ENCODE measurements at places on chromosomes 16 and 17. TPM values are rescaled to one million over a fixed set of nuclear protein-coding genes. Genes with fewer than 3 reads are reported as not detected.

Gene UNC45B
- polyA plus RNA-seq: 158 TPM

Gene KCNJ18
- polyA plus RNA-seq: not detected

Gene NSRP1
- polyA plus RNA-seq: 32.5 TPM

Gene USP31
- 7.0 TPM for polyA plus RNA-seq

DNA sequence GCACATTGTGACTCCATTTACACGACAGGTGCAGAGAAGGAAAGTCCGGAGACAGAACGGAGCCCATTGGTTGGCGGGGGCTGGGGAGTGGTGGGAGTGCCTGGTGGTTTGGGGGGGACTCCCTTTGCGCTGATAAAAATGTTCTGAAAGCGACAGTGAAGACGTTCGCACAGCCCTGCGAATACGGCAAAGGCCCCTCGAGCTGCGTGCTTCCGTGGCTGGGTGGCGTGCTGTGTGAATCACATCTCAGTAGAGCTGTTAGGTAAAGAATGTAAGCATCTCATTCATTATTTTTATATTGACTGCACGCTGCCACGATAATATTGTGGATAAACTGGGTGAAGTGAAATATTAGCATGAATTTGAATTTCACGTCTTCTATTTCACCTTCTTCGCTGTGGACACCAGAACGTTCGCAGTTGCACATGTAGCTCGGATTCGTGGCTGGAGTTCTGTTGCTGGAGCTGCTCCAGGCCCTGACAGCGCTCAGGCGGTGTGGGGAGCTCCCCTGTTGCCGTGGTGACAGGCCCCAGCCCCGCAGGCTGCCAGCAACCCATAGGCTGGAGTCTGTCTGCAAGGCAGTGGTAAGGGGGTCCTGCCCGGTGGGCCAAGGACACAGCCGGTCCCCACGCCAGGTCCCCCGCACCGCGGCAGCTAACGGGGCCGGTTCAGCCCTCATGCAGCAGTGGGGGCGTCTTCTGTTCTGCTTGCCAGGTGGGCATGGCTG, 44.6 kb downstream of the SOX8 start:
- DNase-seq: peak; percentile 67

DNA sequence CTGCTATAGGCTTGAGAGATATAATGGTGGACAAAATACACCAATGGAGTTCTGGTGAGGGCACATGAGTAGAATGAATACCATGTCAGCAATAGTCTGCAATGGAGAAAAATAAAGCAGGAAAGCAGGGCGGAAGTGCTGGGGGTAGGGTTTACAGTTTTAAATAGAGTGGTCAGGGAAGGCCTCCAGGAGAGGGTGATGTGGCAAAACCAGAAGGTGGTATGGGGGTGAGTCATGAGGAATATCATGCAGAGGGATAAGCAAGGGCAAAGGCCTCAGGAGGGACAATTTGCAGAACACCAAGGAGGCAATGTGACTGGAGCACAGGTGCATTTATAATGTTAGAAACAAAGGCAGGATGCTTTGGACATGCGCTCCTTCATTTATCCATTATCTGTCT, 102.0 kb downstream of the ITFG1 start:
- DNase-seq: no peak

GRCh38 chr17:68863091-68863652, 92.0 kb downstream of the ABCA8 start:
- DNase-seq: no peak

DNA sequence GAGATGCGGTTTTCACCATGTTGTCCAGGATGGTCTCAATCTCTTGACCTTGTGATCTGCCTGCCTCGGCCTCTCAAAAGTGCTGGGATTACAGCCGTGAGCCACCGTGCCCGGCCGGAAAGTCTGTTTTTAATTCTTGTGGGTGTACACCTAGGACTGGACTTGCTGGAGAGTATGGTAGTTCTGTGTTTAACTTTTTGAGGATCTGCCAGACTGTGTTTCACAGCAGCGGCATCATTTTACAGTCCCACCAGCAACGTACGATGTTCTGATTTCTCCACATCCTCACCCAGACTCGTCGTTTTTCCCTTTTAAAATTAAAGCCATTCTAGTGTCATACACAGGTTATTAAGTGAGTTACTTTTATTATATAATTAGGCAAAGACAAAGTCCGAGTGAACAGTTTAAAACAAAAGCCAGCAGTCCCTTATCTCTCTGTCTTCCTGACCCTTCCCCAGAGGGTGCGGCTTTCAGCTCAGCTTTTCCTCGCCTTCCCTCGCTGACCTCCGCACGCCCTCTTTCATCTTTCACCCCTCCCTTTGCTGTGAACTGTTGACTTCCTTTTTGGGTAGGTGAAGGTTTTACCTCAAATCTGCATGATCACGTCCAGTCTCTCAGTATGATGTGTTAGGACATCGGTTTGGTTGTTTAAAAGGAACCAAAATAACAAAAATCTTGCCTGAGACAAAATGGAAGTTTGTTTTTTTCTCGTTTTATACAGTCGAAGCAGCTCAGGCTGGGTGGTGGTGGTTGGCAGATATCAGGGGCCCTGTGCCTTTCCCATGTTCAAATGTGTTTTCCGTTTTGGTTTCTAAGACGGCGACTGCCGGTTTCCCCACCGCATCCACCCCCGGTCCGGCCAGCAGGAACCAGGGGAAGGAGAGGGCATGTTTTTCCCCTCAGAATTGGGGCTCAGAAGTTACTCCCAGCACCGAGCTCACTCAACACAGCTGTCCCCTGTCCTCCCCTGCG, 18.0 kb downstream of the FAM234A start:
- no peak for DNase-seq

DNA sequence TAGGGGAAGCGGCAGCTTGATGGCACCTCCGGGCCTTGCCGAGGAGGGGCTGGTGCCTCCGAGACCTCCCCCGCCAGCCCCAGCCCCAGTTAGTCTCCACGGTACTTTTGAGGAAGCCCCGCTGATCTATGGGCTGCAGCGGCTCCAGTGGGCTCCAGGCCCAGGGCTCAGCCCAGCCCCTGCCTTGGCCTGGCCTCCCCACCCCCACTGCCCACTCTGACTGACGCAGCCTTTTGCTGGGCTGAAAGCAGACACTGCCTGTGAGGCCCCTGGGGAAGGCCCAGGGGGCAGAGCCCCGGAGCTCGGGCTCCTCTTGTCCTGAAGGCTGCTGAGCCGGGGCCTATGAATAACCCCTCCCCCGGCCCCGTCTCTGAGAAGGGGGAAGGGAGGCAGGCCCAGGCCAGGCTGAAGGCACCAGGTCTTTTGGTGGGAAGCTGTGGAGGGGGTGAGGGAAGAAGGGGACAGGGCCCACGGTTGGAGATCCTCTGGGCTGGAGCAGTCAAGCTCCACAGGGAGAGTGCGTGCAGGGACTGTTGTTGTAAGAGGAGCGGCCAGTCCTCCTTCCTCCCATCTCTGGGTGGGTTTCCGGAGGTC, 7.5 kb upstream of the SMTNL2 start:
- no peak for DNase-seq

DNA sequence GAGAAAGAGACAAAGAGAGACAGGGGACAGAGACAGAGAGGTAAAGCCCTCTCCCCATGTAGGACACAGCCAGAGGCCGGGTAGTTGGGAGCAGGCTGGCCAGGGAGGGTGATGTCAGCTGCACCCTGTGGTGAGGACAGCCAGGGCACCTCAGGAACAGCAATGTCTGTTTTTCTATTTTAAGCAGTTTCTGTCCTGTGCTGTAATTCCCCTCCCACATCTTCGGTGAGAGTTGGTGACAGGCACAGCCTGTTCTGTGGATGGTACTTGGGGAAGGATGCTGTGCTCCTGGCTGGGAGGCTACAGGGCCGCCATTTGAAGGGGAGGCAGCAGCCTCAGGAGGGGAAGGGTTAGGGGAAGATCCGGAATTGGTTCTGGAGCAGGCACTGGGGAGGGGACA, 163.5 kb downstream of the SDK2 start:
- DNase-seq: no peak

DNA sequence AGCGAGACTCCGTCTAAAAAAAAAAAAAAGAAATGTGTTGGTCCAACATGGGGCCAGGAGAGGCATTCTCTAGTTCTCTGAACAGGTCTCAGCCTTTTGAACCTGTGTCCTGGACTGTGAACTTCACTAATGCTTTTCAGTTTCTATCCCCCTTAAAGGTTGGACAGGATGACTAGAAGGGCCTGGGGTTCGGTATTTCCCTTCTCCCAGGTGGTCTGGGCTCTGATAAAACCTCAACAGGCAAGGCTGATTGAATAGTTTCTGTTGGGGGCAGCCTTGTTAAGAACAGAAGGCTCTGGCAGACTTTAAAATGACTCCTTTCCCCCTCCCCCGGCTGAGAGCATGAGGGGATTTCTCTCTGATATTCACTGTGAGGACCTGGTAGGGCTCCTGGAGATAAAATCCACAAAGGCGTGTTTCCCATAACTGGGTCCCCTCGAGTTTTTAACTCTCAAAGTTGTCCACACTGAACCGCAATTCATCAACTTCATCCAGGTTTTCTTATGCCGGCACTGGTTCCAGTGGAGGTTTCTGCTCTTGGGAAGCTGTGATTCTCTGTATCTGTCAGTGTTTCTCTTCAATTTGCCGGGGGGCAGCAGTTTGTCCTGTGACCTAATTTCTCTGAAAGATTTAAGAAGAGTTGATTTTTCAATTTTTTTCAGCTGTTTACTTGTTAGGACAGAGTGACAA, 91.3 kb downstream of the METRNL start:
- no peak for DNase-seq

GRCh38 chr17:80769936-80770625, 221.6 kb upstream of the CHMP6 start:
- DNase-seq: no peak

DNA sequence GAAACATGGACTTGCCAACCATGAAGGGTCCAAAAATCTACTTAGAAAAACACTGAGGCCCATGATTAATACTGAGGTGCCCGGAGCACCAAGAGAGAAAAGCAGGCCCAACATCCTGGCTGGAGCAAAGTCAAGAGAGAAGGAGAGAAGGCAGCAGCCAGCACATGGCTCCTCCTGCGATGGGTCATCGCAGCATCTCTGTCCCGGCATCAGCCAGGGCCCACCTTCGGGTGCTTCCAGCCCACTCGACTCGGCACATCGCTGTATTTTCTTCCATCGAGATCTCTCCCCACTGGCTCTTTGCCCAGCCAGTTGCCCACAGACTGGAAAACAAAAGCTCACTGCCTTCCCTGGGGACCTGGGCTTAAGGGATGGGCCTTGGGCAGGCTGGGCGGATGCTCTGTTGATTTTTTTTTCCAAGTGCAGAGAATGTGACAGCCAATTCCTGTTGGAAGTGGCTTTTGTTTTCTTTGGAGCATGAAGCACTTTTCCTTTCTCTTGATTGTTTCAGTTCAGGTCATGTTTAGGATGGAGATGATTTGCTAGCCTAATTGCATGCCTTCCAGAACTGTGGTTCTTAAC, 58.1 kb downstream of the CYB5B start:
- peak; percentile 81 for DNase-seq

DNA sequence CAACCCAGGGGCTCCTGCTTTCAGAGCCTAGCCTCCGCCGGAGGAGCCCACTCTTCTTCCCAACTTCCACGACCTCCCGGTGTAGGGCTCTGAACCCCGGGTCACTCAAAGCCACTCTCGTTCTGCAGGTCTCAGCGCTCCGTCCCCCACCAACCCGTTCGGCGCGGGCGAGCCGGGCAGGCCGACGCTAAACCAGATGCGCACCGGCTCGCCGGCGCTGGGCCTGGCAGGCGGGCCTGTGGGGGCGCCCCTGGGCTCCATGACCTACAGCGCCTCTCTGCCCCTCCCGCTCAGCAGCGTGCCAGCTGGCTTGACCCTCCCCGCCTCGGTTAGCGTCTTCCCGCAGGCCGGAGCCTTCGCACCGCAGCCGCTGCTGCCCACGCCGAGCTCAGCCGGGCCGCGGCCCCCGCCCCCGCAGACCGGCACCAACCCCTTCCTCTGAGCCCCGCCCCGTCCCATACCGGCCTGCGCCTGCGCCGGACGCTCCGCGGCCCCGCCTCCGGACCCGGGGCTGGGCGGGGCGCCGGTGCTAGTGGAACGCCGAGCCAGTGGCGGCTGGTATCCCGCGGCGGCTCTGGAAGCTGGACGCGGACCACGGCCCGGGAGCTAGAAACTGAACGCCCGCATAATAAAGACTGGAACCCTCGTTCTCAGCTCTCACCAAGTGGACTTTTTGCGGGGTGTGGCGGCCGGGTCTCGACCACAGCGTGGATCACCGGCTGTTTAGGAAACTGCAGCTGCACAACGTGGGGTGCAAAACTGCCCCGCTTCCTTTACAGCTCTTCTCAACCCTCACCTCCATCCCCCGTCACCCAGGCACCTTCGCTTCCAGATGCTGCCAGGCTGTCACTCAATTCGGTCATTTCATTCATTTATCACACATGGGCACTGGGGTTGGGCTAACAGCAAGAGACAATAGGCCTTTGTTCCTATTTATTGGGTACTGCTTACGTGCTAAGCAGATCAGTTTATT, 5.0 kb upstream of the SPATA20 start:
- DNase-seq: peak; percentile 87

DNA sequence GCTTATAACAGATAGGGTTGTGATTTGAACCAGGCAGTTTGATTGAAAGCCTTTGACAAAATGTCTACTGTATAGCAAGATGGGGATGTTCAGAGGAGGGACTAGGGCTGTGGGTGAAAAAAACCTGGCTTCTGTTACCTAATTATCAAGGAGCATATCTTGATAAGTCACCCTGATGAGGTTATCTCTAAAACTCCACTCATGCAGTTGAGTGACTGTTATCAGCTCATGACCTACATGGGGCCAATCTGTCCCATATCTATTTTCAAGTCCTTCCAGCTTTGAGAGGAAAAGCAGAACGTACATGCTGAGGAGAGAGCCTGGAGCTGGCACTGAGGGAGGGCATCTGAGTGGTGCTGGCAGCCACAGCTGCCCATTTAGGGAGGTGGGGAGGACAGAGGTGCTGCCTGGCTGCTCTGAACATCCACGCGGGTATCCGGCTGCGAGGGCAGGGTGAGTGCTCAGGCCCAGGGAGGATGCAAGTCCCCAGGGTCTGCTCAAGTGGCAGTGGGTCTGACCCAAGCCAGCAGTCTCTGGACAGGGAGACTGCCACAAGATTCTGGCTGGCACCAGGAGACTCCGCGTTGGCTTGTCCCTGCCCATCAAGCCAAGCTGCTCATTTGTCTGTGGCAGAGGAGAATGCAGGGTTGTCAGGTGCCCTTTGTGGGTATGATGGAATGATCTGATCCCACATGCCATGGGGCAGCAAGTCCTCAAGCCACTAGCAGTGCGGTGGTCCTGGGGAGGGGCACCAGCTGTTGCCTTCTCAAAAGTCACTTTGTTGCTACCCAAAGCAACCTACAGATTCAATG, 29.2 kb downstream of the ATPAF2 start:
- DNase-seq: no peak

DNA sequence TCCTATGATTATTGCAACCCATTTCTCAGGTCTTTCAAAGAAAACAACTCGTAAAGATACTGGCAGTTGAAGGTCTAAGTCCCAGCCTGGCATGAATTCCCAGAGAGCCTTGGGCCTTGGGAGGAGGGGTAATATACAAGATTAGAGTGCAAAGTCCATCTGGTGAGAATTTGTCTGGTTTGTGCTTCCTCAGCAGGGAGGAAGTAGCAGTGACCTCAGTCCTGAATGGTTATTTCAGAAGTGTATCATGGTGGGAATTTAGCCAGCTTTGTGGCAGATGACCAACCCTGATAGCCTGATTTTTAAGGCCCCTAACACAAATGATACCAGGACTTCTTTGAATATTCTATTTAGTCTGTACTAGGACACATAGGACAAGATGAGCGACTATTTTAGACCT, 151.2 kb upstream of the TBX2 start:
- DNase-seq: no peak

Measured in muscle of back (tissue), 13 donors.